ENCODE measurements at places on chromosomes 7 and 10. TPM values are rescaled to one million over a fixed set of nuclear protein-coding genes. Genes with fewer than 3 reads are reported as not detected.

DNA sequence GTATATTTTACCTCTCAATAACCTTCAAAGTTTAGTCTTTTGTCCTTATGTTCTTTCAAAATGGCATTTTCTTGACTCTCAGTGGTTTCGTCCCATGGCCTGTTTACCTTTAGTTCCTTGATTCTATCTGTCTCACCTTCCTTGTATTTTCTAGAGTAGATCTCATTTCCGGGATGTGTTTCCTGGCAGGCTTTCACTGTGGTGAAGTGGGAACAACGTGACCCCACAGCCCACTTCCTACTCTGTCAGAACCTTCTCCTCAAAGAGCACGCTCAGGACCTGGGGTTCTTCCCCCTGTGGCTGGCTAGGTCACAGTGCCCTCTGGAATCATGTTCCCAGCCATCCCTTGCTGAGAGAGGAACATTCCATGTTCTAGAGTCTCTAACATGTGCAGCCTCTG lies 129.9 kb upstream of the ZNF32 start:
- peak; percentile 18 for DNase-seq

Gene CYP2E1
- total RNA-seq: 1.8 TPM

Gene NPFFR1
- not detected for total RNA-seq

DNA sequence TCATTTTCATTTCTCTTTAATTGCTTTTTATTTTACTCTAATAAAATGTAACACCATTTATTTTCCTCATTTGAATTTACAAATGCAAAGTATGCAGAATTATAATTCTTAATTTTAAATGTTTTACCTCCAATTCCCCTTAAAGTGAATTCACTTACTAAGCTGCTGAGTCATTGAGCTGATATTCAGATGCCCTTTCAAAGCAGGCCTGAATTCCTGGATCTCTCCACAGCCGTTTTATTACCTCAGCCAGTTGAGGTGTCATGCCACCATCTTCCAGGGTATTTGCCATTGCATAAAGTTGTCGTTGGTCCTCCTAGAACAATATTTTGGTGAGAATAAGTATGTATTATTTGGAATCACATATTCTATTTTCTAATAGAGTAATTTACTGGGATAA lies 33.2 kb downstream of the GNAT3 start:
- peak; percentile 34 for DNase-seq

Gene PRF1
- not detected for total RNA-seq

- no peak for DNase-seq
Measured at GRCh38 chr10:117927332-117927731, 119.4 kb downstream of the RAB11FIP2 start.

DNA sequence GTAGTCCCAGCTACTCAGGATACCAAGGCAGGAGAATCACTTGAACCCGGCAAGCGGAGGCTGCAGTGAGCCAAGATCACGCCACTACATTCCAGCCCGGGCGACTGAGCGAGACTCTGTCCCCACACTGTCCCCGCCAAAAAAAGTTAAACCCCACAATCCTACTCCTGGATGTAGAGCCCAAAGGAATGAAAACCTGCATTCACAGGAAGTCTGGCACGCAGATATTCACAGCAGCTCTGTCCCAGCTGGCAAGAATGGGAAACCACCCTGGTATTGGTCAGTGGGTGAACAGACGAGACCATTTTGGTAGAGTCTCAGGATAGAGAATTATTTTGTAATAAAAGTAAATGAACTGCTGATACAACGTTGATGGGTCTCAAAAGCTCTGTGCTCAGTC lies 225.2 kb downstream of the MAD1L1 start:
- DNase-seq: no peak

DNA sequence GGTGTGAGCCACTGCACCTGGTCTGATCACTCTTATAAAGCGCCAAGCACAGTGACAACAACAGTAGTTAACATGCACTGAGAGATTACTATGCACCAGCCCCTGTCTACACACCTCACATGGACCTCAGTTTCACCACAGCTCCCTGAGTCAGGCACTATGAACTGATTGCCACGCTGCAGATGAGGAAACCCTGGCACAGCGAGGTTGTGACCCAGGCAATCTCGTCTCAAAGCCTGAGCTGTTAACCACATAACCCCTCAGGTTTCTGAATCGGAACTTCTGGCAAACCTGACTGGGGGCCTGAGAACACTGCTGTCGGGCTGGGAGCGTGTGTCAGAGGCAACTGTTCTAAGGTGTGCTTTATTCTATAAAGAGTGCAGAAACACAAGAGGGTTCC lies 150.8 kb downstream of the RNF216 start:
- DNase-seq: peak; percentile 11

Gene GPRIN2
- total RNA-seq: not detected

GRCh38 chr10:68725016-68725415 lies 4.0 kb downstream of the CCAR1 start:
- DNase-seq: no peak

Gene SDK1
- total RNA-seq: under 0.01 TPM

- no peak for DNase-seq
Measured at GRCh38 chr10:112848868-112849430, 101.1 kb upstream of the TCF7L2 start.

DNA sequence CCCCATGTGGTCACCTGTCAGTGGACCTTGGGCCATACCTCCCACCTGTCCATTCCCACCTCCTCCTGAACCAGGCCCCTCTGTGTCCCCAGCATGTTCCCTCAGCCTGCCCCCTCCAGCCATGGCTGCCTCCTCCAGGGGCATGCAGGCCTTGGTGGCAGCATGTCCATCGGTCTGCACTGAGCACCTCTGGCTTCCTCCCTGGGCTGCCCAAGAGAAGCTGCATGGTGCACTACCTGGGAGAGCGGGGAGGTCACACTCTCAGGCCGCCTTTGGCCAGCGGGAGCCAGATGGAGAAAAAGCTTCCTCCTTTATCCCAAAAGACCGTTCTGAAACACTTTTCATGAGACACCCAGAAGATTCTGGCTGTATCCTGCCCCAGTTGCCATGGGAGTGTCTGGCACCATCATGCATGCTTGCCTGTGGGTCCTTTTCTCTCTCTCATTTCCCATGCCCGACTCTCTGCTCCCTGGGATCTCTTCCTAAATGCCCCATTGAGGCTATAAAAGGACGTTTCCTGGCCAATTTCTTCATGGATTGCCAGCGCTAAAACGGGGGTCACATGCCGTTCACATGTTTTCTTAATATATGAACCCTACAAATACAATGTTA lies 45.5 kb upstream of the MGMT start:
- no peak for DNase-seq

DNA sequence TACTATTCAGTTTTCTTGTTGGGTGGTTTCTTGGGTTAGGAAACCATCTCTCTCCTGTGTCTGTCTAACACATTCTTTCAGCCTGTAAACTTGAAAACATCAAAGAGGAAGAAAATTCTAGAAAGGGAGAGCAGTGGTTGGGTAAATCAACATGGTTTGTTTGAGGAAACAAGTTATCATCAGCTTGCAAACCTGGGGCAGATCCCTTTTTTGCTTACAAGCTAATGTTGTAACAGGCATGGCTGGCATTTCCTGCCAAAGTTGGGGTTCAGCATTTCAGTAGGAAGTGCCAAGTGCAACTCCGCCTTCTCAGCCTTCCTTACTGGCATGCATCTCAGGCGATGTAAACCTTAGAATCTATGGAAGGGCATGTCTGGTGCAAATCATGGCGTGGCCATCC lies 112.6 kb downstream of the EEPD1 start:
- no peak for DNase-seq
